Astrocyte (in vitro differentiated cells and primary cell): ENCODE measurements at places on chromosomes 7 and 10.

DNA sequence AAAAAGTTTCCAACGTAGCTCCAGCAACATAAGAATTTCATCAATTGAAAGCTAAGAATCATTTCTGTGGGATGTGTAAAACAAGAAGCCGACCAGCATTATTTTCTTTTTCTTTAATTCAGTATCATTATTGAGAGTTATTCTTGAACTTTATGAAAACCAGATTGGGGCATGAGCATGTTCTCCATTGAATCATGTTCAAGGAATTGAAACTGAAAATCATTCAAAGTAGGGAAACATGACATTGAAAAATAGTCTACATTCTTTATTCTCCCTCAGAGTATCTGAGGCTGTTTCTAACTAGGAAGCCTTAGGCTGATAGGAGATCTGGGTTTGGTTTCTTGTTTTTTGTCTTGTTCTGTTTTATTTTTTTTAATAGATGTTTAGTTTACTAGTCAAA is 253.7 kb downstream of the DYNC1I1 start:
- no peak for DNase-seq

DNA sequence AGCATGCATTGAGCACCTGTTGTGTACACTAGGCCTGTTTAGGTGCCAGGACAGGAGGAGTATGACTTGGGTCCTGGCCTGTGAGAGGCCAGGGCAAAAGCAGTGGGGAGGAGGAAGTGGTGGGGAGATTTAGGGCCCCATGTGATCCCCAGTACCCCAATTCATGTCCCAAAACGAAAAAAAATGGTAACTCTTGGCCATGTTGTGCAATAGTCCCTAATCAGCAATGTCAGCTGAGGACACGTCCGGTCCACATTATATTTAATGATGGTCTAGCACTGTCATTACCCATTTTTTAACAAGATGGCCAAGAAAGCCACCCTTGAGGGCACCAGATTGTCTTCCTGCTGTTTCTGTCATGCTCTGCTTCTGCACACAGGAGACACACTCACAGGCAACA is 142.0 kb upstream of the RET start:
- no peak for DNase-seq

- no peak for DNase-seq
Observed at GRCh38 chr7:41787651-41788350, 84.9 kb upstream of the INHBA start.

GRCh38 chr7:116249969-116250553 is 39.7 kb downstream of the TES start:
- peak; percentile 42 for DNase-seq
